ENCODE measurements at places on chromosomes 7 and 10.

GRCh38 chr7:108017776-108018151 is 14.8 kb upstream of the LAMB1 start:
- no peak for DNase-seq

DNA sequence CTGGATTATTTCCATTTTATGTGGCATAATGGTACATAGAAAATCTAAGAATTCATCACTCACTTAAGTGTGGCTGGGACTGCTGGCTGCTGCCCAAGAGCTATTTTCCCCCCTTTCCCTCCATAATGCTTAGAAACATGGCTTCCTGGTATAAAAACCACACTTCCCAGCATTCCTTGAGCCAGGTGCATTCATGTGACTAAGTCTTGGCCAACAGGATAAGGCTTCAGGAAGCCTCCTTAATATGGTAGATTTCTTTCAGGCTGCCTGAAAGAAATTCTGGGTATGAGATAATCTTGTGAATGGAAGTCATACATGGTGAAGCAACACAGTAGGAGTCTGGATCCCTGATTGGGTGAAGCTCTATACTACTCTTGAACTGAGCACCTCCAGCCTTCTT is 178.0 kb downstream of the JAZF1 start:
- DNase-seq = no peak

DNA sequence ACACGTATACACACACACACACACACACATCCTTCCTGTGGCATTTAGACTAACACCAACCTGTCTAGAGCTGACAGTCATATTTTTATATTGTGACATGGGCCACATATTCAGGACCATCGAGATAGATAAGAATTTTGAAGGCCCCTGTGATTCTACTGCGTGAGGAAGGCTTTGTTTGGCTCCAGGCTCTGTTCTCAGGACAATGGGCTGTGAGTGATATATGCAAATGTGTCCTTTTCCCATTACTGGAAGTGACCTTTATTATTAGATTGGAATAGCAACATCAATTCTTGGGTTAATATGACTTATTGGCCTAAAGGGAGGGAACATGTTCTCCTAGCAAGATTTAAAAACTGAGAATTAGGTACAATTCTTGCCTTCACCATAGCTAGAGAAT is 156.1 kb downstream of the SPAG6 start:
- DNase-seq = no peak

- no peak for DNase-seq
These were observed 12.6 kb upstream of the COL1A2 start for GRCh38 chr7:94382132-94382531.

DNA sequence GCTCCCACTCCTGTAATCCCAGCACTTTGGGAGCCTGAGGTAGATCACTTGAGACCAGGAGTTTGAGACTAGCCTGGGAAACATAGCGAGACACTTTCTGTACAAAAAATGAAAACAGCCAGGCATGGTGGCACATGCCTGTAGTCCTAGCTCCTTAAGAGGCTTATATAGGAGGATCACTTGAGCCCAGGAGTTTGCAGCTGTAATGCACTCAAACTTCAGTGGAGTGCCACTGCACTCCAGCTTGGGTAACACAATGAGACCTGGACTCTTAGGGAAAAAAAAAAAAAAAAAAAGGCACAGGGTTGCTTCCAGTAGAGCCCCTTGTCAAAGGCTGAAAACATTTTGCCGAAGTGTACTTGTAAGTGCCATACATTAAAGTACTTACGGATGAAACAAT is 195.3 kb downstream of the PHTF2 start:
- no peak for DNase-seq

DNA sequence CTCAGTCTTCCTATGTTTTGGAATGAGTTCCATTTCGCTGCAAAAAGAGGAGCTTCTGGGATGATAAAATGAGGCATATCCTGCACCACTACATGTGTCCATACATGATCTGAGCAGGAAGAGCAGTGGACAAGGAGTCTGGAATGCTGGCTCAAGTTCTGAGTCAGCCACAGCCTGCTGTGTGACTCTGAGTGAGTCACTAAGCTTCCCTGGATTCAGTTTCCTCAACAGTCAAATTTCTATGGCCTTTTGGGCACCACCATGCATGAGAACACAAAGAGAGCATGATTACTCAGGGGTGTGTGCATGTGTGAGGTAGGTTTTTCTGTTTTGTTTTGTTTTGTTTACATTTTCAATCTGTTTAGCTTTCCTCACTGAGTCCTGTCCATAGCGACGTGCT is 254.6 kb downstream of the ANKRD30A start:
- no peak for DNase-seq

All from GM10248 (cell line).